ENCODE measurements at places on chromosomes 3 and 15.

GRCh38 chr15:69064649-69065048, 50.2 kb downstream of the NOX5 start:
- no peak for DNase-seq

GRCh38 chr3:178500631-178501030, 35.6 kb upstream of the KCNMB2 start:
- no peak for DNase-seq

GRCh38 chr3:163019260-163019659, 1522.7 kb downstream of the OTOL1 start:
- no peak for DNase-seq

DNA sequence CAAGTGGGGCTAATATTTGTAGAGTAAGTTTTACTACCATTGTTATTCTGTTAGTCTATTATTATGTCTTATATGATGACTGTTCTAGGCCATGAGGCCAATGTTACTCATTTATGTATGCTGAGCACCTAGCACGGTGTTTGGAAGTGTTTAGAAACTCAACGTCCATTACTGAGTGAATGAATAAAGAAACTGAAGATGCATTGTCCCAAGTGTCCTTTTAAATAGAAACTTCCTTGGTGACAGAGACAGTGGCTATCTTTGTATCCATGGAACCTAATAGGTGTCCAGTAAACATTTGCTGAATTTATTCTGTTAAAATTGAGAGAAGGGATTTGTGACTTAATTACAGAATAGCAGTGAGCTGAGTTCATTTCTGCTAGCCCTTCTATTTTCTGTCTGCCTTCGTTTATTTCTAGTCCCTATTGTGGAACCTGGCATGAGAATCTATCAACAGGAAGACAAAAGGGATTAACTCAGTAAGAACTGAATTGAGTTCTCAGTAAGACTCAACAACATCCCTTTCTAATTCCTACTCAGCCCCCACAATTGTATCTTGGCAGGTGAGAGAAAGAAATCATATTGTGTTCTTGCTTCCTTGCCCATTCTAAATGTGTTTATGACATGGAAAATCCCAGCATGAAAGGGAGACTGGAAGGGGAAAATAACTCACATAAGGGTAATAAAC, 246.6 kb upstream of the LRRC3B start:
- no peak for DNase-seq

DNA sequence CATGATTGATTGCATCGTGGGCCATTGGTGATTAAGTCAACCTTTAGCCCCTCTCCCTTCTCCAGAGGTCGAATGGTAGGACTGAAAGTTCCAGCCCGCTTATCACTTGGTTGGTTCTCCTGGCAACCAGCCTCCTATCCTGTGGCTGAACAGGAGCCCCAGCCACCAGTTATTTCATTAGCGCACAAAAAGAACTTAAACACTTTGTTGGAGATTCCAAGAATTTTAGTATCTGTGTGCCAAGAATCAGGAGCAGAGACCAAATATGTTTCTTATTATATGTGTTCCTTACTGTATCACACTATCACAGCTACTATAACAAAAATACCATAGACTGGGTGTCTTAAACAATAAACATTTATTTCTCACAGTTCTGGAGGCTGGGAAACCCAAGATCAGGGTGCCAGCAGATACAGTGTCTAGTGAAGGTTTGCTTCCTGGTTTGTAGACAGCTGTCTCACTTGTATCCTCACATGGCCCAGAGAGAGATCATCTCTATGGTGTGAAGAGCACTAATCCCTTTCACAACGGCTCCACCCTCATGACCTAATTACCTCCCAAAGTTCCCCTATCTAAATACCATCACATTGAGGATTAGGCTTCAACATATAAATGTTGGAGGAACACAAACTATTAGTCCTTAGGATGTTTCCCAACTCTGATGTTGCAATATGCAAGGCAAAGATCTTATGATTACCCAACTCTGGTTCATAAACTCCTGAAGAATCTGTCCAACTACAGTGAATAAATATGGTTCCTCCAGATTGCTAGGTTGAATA, 30.5 kb upstream of the APH1B start:
- no peak for DNase-seq

DNA sequence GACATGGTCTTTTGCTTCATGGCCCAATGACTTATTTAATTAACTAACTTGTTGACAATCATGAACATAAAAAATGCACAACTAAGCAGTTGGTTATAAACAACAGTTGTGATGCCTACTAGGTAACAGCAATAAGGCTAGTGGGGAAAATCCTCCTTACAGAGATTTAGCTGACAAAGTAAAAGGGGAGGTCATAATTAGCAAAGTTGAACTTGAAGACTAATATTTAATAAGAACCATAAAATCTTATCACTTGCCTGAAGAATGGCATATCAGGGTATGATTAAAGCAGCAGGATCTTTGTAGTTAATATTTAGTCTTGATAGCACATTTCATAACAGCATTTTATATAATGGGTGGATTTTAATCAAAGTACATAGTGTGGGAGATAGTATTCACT, 84.2 kb downstream of the MME start:
- no peak for DNase-seq

- no peak for DNase-seq
Measured at GRCh38 chr15:49906966-49907365, 212.1 kb downstream of the ATP8B4 start.

GRCh38 chr3:15513810-15514662, 7.5 kb downstream of the COLQ start:
- no peak for DNase-seq

DNA sequence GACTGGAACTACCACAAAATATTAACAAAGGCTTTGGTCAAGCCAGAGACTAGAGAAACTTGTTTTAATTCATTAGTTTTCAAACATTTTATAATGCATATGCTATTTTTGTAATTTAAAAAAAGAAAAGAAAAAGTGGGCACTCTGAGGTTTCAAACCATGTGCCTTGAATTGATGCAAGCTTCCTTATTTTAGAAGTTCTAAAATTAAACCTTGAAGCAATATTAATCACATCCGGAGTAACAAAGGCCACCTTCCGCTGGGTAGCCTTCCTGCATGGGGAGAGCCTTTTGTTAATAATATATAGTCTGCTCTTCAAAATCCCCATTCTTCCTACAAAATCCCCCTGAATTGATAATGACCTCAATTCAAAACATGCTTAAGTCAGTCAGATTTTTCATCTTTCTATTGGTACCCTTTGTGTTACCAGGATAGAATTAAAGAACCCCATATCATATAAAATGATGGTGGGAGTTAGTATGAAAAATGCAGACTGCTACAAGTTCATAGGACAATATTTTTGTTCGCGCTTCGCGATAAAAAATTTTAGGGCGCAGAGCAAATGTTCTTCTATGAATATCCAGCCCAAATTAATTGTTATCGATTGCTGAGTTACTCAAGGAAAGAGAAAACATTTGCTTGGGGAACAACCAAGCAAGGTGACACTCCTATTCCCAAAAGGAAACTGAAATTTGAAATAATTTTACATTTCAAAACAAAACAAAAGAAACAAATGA, 30.6 kb downstream of the LDHAL6B start:
- no peak for DNase-seq

DNA sequence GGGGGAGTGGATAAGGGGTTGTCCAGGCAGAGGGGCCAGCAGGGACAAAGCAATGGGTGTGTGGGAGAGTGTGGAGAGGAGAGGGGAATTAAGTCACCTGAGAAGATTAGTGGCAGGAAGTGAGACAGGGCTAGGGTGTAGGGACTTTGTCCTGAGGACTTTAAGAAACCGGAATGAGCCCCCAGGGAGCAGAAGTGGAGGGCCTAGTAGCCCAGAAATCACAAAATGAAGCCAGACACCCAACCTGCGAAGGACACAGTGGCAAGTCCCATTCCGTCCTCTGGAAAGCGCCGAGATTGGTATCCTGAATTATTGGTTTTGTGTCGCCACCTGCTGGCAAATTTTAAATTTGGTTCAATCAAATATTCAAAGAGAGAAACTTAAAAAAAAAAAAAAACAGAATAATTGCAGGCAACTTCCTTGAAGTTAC, 78.0 kb upstream of the SLC25A36 start:
- no peak for DNase-seq

GRCh38 chr15:78715434-78715833, 74.4 kb upstream of the CHRNB4 start:
- no peak for DNase-seq

DNA sequence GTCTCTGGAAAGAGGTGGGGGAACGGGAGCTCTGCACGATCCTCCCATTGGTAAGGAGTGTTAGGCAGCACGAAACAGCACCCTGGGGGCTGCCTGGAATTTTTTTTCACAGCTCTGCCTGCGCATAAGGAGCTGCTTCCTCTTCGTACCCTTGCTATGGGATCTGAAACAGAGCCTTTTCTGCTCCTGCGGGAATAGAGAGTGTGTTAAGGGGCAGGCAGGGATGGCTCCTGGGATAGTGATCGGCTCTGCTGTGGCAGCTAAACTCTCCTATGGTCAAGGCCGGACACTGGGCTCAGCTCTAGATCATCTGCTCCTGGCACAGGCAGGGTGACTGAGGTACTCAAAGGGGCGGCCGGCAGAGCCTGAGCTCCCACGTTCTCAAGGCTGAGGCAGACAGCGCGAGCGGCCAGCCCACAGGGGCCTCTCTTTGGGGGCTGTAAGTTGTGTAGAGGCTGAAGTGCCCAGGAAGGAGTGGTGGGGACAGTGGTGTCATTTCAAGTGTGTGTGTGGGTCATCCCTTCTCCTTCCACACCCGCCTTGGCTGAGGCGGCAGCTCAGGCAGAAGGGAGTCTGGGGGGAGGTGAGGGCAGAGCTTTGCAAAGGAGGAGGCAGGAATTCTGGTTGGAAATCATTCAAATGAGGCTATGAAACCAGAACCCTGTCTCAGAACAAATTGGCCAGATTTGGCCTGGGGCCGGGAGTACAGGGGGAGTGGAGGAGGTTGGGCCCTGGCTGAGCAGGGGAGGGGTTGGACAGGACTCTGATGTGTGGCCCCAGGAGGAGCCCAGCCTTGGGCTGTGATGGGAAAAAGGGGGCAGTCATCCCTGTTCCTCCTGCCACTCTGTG, 31.0 kb downstream of the EPHB3 start:
- no peak for DNase-seq

- no peak for DNase-seq
Measured at GRCh38 chr3:31581660-31582059, 48.9 kb downstream of the STT3B start.

- DNase-seq = no peak
Measured at GRCh38 chr15:58040150-58040549, 25.4 kb downstream of the ALDH1A2 start.

DNA sequence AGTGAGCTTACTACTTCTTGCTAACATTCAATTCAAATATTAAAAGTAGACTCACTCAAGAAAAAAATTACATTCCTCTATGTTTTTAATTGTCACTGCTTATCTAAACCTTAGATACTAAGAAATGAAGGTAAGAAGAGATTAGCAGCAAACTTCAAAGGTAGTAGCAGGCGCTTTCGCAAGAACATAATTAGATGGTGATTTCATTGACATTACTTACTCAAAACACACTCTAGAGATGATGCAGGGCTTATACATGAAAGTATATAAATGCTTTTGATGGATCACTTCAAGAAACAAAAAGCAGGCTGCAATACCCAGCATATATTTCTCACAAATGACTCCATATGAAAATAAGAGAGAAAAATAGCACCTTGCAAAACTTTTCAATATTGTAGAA, 86.8 kb downstream of the FSIP1 start:
- DNase-seq = no peak

DNA sequence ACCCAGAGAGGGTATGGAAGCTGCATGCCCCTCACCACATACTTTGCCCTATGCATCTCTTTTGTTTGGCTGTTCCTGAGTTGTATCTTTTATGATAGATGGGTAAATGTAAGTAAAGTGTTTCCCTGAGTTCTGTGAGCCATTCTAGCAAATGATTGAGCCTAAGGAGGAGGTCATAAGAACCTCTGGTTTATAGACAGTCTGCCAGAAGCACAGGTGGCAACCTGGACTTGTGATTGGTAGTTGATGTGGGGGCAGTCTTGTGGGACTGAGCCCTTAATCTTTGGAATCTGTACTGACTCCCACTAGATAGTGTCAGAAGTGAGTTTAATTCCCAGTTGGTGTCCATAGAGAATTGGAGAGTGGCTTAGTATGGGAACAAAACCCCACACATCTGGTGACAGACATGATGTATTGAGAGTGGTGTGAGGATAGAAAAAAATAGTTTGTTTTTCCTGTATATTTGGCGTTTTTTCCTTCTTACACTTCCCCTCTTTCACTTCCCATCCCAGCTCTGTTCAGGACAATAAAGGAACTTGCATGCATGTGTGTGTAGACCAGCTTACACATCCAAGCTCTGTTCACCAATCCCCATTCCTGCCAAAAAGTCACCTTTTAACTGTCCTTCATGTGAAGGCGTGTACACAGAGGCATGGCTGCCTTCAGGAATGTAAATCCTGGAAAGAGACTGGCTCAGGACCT, 38.1 kb upstream of the SPPL2A start:
- DNase-seq = no peak

Measured in NCI-H1436 treated with DMSO at 0.1 percent for 48 hours (cell line).